ENCODE measurements at places on chromosomes 11 and 22.

- DNase-seq, result no peak
These were observed 43.6 kb downstream of the SHISAL1 start for GRCh38 chr22:44269117-44269498.

DNA sequence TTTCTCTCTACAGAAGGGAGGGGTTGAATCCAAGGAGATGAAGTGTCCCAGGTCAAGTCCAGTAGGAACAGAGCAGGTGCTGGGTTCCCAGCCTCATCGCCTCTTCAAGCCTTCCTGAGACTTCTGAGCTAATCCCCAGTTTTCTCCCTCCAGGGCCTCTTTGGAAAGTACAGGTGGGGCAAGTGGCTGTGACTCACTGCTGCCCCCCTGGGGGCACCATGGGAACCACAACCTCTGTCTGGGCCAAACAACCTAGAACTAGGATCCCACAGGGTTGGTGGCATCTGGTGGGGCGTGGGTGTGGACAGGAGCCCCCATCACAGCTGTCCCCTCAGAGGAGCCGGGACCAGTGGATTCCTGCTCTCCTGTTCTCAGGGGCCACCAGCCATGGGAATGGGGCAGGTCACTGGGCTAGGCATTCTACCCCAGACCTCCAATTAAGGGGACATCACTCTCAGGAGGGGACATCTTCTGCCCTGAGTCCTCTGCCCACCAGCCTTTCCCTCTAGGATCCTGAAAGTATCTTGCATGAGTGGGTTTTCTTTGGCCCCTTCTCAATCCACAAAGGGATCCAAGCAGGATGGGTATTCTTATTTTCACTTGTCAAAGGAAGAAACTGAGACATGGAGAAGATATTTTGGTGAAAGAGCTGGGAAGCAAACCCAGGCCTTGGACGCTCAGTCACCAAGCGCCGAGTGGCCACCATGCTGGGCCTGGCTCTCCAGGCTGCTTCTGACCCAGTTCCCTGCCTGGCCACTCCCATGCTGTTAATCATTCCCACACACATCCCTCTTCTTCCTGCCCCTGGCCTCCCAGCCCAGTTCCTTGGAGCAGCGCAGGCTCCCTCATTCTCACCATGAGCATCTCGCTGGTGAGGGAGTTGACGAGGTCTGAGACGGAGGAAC lies 23.8 kb downstream of the LRRC10B start:
- peak; percentile 60 for DNase-seq

GRCh38 chr11:12157241-12157661 lies 46.9 kb downstream of the MICAL2 start:
- DNase-seq, result peak; percentile 59

- no peak for DNase-seq
These were observed 21.2 kb downstream of the TTC28 start for GRCh38 chr22:28658448-28658847.

- no peak for DNase-seq
These were observed 120.6 kb downstream of the MICAL3 start for GRCh38 chr22:17903564-17904295.

Data from suppressor macrophage treated with lipopolysaccharide for 1 hour (primary cell).